ENCODE measurements at places on chromosomes 2 and 18.

DNA sequence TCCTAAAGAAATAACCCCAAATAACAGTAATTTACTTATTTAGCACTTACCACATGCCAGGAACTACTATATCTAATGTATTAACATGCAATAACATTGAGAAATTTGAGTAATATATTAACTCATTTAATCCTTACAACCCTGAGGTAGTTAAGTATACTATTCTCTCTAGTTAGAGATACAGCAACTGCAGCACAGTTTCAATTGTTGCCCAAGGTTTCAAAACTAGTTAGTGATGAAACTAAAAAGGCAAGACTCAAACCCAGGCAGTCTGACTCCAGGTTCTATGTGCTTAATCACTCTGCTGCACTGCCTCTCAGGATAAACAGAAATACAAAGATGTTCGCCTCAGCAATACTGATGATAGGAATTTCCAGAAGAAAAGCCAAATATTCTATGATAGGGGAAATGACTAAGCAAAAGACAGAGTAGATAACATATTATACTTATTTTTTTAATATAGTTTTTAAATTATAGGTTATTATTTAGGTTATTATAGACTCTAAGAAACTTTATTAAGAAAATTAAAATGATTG, 88.0 kb downstream of the SS18 start:
- no peak for DNase-seq

DNA sequence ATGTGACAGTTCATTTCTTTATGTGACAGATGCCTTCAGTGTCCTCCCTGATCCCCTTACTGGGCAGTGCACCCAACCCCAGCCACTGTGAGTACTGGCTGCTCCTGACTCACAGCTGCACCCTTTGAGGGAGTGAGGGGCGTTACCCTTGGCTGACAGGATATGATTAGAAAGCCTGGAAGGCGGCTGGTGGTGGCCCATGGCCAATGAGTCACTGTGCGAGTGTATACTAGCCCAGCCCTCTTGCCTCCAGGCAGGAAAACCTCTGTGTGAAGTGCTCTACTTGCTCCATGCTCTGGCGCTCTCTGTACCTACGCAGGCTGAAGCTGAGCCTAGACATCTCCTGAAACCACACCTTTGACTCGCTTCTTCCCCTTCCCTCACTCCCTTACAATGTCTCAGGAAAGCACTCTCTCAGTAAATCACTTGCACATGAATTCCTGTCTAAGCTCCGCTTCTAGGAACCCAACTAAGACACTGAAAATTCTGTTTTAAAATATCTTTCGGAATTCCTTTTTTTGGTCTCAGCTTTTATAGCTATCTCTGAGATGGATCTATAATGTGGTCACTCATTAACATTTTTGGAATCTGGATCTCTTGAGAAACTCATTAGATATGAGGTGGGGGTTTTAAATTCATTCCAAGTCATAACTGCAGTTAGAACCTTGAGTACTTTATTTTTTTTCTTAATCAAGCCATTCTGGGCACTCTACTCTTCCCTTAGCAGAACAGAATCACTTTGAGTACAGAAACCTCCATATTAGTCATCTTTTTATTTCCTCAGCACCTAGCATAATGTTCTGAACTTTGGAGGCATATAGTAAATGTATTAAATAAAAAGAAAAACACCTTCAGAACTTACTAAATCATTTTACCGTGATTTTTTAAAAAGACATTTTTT, 25.3 kb upstream of the STAM2 start:
- peak; percentile 71 for DNase-seq

DNA sequence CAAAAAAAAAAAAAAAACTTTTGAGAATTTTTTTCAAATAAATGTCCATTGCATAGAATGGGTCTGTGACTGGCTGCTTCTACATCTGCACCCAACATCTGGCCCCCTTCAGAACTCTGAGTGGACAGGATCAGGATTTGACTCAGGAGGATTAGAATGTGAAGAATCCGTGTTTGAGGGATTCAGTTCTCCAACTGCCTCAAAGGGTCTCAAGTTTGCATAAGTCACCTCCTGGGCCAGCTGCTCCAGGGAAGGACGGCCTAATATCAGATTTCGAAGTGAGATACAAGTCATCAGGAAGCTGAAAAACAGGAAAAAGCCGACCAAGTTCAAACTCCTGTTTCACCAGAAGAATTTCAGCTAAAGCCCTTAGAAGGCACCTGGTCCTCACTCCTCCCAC, 10.9 kb downstream of the MAT2A start:
- DNase-seq, result no peak

GRCh38 chr18:9095297-9096006, 7.0 kb upstream of the NDUFV2 start:
- DNase-seq, result peak; percentile 35

GRCh38 chr18:35983818-35984217, 11.3 kb downstream of the RMP24 start:
- DNase-seq, result no peak

DNA sequence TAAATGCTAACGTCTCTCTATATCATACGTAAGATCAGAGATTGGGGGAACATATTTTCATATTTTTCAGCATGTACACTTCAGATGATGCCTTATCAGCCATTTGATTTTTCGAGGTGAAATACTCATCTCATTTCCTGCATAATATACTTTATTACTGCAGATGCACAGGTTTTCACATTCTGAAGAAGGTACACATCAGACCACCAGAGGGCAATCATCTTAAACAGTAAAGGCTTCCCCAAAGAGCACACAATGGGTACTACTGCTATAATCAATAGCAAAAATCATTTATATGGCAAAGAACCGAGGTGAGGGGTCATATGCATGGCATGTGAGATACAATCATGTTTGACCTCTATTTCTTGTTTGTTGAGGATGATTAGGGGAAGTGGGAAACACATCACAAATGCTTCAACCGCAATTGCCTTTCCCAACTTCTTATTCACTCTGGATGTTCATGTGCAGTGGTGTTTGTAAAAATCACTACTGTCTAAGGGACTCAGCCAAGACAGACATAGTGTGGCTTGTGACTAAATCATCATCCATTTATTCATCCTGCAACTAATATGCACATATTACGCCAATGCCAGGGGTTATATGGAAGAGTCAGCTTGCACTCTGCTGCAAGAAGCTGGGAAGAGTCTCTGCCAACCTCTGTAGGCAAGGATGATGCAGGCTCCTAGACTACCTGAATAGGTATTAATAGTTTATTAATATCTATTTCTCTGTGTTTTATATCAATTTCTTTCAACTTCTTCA, 118.7 kb downstream of the EPB41L3 start:
- DNase-seq, result peak; percentile 83

DNA sequence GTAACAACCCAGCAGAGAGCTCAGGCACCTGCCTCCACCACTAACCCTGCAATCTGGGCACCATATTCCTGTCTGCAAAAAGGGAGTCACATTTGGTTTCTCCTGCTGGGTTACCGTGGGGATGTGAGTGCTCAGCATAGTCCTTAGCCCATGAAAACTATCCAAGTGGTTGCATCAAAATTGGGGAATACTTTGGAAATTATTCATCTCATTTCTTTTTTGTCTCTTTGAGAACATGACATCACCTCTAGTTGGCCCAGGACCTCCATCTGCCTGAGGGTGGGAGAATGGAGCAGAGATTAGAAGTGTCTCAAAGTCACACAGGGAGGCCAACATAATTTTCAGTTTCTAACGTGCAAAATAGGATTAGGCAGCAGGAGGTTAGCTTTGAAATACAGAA, 19.3 kb upstream of the SPP2 start:
- no peak for DNase-seq

GRCh38 chr2:213125646-213126347, 25.6 kb downstream of the IKZF2 start:
- DNase-seq, result no peak

DNA sequence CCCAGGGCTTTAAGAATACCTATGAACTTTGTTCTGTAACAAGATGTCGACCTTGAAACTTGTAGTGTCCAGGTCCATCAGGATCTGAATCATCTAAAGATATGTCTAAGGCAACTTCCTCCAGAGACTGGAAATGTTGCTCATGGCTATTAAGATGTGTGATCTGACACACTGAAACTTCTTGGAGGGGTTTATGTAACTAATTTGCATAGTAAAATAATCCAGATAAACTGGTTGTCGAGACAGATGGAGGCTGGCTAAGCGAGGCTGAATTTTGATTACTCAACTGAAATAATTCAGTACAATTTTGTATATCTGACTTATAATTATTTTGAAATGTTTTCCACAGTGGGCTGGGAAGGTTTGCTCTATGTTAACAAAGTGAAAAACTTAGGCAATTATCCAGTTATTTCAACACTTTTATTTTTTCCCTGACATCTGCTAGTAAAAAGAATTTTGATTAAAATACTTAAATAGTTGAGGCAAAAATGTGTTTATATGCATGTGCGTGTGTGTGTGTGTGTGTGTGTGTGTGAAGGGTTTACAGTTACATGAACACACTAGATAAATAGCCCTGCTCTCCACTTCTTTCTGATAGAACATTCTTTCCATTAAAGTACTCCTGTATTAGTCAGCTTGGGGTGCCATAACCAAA, 11.4 kb upstream of the MAP3K20 start:
- no peak for DNase-seq

DNA sequence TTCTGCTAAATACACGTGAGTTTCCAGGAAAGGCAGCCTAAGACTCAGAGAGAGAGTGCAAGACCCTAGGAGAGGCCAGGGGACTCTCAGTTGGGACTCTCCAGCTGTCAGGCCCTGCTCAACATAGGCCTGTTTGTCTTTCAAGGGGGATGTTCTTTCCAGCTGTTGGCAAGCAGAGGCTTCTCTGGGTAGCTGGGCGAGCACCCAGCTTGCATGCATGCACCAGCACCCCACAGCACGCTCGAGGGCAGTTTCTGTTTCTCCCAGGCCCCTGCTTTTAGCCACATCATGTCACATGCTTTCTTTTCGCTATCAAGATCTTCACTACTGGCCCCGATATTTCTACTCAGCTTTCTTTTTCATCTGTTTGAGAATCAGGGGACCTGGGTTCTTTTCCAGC, 479.3 kb upstream of the HS6ST1 start:
- no peak for DNase-seq

DNA sequence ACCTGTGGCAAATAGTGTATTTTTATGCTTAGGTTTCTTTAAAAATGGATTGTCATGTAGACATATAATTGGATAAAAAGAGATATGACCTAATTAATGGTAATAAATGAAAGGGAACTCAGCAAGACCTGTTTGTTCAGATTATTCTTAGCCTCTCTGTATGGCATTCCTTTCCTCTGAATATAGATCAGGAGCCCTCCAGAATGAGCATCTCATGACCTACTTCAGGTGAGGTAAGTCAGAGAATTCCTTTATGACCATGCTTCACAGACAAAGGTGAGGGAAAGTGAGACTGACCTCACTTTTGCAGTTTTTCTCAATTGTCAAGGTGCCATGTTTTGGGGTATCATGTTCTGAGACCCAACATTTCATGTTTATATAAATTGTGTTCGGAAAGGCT, 1744.3 kb upstream of the PIK3C3 start:
- peak; percentile 13 for DNase-seq

- no peak for DNase-seq
Measured at GRCh38 chr2:239762106-239762505, 263.0 kb downstream of the NDUFA10 start.

DNA sequence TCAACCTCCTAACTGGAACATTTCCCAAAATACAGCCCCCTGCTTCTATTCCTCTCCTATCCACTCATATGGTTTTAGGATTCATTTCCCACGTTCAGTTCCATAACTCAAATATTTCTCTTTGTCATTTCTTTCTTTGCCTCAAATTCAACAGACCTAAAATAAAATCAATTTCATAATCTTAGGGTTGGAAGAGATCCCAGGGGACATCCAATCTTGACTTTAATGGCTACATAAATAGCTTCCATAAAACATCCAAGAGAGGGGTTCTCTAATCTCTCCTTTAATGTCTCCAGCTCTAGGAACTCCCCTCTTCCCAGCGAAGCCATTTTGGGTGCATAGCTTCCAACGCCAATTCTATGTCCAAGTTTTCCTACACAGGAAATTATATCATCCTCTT, 33.8 kb downstream of the RBKS start:
- no peak for DNase-seq

All from DMS53 (cell line).